Activated CD8-positive, alpha-beta T cell treated with anti-CD3 and anti-CD28 coated beads, Interleukin-2, amount 10 ng/mL, durations not matched to agents 7 days and 5 days (primary cell): ENCODE measurements at places on chromosomes 2 and 18. TPM values are rescaled to one million over a fixed set of nuclear protein-coding genes. Genes with fewer than 3 reads are reported as not detected.

CCDC142 gene
- total RNA-seq: 26.7 TPM

- no peak for DNase-seq
These were observed 19.1 kb upstream of the GCFC2 start for GRCh38 chr2:75729861-75730260.

- no peak for DNase-seq
These were observed 145.1 kb downstream of the GFPT1 start for GRCh38 chr2:69241664-69242514.

ELMOD3 gene
- 14.4 TPM for total RNA-seq

GRCh38 chr2:177239932-177240630, 24.4 kb downstream of the NFE2L2 start:
- peak; percentile 64 for DNase-seq

KRTCAP3 gene
- total RNA-seq: 6.6 TPM

- DNase-seq: no peak
These were observed 114.8 kb downstream of the CCBE1 start for GRCh38 chr18:59582395-59582794.

CCL20 gene
- not detected for total RNA-seq

DNA sequence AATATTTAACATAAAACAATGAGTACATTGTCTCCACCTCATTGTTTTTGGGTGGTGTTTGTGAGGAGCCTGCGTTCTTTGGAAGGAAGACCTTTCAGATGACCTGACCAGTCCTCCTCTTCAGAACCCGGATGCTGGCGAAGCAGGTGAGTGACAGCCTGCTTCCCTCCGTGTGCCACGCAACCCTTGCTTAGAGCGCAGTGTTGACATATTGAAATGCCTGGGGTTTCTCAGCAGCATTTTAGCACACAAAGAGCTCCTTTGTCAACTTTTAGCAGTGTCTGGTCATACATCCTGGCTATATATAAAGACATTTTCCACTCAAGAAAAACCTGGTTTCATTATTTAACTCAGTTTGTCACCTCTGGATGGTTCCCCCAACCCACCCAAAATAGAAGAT, 335.7 kb upstream of the POU3F3 start:
- DNase-seq: no peak
